ENCODE measurements at places on chromosomes 12 and 14.

DNA sequence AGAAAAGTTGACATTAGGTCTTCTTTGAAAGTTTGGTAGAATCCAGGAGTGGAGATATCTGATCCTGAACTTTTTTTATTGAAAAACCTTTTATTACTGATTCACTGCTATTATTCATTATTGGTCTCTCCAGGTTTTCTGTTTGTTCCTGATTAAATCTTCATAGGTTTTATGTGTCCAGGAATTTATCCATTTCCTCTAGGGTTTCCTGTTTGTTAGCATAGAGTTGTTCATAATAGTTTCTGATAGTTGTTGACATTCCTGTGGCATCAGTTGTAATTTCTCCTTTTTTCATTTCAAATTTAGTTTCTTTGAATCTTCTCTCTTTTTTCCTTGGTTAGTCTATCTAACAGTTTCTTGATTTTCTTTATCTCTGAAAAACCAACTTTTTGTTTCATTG lies 370.3 kb downstream of the SLC6A15 start:
- no peak for DNase-seq

- DNase-seq, result peak; percentile 12
These were observed 32.0 kb downstream of the TSHR start for GRCh38 chr14:80987235-80988032.

DNA sequence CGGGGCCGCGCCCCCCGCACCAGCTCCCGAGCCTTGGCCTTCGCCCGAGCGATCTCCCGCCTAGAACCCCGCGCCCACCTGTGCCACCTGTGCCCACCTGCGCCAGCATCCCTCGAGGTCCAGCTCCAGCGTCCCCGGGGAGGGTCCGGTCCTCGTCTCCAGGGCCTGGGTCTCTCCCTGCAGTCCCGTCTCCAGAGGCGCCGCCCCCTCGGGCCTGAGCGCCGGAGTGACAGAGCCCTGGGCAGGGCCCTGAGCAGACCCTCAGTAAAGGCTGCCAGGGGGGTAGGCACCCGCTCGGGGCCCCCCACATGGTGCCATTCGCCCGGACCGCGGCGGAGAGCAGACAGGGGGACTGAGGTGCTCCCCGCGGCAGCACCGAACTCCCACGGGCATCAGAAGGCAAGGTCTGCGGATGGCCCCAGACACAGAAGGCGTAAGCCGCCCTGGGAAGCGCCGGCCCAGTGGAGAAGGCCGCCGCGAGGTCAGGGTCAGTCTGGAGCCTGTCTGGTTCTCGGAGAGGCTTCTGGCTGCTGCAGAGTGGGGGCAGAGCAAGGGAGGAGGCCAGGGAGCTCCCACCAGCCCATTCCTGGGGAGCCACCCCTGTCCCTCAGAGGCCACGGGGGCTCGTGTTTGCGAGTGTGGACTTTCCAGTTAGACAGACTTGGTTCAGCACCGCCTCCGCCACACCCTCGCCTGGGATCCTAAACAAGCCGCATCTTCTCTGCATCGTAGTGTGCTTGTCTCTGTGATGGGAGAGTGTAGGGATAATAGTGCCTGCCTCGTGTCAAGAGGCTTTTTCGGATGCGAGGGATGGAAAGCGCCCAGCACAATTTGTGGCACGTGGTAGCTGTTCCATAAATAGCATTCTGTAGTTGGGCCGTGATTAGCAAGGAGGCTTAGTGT lies 1.1 kb upstream of the PPP1R13B start:
- no peak for DNase-seq

DNA sequence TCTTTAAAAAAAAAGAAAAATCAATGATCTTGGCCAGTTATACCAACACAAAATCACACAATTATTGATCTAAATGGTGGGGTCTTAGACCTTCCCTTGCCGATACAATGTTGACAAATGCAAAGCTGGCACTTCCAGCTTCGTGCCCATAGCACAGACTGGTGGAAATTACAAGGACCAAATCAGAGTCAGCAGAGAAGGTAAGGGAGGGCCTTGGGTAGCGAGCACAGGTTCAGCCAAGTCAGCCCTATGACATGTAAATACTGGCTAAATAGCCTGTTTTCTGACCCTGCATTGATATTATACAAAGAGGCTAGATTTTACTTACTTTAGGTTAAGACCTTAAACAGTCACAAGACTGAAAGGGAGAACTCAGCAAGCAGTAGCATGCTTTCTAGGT lies 30.3 kb upstream of the WDR89 start:
- DNase-seq, result no peak

DNA sequence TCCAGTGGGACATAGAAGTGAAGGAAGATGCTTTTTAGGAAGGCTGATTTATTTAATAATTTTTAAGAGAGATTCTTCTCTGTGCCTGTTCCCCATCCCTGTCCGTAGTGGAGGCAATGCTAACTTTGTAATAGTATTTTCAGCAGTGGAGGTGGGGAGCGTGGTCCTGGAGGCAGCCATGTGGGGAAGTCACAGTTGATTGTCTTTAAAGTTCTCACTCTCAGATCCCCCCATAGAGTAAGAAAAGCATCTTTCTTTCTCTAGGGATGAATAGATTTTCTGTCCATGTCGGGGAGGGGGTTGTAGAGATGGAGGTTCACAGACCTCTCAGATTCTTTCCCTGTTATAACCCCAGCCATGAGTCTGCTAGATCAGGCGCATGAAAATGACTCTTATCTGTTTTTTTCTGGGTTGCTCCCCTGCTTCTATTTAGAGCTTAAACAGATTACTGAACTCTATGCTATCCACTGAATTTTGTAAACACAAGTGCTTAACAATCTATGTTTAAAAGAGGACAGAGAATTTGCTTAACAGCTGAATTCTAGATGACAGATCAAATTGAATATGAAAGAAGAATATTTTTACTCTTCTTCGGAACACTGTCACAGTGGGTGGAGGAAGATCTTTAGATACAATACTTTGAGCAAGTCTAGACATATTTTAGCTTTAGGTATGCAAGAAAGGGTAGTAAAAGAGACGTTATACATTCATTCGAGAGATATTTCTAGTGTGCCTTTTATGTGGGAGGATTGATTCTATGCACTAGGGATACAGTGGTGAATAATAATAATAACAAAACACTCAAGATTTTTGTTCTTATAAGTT lies 25.3 kb downstream of the TMEM117 start:
- DNase-seq, result no peak

DNA sequence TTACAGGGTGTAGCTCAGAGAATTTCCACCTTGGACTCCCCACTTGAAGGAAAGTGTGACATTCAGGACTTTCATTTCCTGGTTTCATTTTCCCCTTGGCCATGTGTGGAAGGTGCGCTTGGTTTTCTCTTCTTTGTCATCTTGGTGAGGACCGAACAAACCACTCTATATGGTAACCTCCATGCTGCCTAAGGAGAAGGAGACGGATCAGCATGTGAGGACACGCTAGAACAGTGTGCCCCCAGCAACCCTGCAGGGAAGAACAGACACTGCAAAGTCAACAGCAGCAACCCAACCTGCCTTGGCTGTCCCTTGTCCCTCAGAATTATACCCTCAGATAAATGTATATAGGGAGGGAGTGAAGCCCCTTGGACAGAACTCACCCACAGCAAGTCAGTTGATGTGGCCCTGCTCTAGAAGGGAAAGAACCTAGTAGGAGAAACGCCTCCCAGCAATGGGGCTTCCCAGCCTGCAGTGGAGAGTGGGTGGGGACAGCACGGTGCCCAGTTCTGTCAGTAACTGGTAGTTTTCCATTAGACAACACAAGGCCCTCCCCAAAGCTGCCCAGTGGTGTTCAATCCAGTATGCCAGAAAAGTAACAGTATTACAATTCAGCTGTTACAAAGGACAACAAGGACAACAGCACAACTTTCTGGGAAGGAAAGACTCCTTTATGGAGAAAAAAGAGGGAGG lies 18.9 kb upstream of the COCH start:
- DNase-seq, result no peak

DNA sequence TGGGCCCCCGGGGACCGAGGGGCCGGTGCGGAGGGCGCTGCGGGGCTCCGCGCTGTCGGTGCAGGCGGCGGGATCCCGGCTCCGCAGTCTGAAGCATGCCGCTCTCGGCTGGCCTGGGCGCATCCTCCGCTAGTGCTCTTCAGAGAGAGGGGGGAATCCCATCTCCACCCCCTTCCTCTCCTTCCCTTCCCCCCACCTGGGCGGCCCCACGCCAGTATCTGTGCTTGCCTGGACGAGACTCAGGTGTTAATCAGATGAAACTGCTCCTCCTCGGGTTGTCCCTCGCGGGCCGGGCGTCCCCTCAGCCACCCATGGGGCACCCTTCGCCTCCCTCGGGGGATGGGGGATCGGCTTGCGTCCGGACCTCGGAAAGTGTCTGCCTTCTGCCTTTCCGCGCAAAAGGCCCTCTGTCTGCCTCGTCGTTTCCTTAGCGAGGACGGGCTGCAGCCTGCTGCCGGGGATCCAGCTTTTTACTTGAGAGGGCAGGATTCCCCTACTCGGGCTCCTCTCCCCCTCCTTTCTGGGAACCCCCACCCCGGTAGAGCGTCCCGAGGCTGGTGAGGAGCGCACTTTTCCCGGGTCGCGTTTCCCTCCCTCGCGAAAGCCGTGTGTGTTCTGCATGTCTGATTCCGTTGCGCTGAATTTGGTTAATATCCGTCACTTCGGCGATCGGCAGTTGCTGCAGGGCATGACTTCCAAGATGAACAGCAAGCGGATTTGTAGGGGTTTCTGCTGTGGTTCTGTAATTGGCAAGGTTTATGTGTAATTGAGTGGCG lies 1.1 kb downstream of the GPHN start:
- peak; percentile 38 for DNase-seq

DNA sequence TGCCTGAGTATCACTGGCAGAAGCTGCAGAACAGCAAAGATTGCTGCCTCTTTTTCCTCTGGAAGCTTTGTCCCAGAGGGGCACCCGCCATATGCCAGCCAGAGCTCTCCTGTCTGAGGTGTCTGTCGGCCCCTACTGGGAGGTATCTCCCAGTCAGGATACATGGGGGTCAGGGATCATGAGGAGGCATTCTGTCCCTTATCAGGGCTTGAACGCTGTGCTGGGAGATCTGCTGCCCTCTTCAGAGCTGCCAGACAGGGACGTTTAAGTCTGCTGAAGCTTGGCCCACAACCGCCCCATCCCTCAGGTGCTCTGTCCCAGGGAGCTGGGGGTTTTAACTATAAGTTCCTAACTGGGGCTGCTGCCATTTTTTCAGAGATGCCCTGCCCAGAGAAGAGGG lies 20.3 kb downstream of the CLEC2B start:
- DNase-seq, result no peak

DNA sequence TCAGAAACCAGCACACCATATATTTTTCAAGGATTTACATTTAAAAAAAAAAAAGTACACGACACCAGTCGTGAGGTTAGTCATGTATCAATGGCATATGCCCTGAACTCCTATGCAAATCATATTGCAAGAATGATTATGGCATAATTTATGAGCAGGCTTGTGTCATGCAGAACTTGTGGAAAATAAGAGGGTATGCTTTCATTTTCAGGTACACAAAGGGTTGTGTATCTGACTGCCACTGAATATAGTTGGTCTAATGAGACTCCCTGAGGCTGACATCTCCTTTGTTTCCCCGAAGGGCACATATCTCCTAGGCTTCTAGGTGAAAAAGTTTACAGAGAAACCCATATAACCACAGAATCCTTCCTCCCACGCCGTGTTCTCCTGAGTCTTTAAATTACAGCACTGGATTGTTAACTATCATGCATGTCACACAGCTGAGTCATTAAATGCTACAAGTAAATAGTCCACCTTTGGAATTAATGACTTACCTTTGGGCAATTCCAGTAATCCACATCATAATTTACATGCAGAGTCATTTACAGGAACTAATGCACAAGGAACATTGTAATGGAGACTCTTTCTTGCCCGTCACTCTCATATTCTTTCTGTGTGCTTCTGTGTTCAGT lies 356.7 kb upstream of the DIO2 start:
- DNase-seq, result no peak

DNA sequence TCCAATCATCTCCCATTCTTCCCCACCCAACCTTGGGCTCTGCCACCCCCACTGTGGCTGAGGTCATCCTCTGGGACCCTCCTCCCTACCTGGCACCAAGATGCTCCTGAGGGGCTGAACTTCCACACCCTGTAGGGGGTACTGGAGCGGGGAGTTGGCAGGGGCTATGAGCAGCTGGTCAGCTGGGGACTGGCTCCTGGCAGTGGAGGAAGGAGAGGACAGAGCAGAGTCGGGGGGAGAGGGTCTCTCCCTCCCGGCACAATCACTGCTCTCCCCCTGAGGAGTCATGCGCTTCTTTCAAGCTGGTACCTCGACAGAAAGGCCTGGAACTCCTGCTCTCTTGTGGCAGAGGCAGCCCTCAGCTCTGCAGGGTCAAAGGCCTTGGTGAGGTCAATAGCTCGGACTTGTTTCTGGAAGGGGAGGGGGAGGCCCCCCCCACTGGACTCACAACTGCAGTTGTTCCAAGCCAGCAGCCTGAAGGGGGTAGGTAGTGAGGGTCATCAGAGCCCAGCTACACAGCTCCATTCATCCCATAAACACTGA lies 2.0 kb downstream of the B4GALNT1 start:
- DNase-seq, result no peak

All from stimulated activated CD4-positive, alpha-beta T cell treated with anti-CD3 and anti-CD28 coated beads, Interleukin-15, amount 100 ng/mL, for 1 hour (primary cell).